Osteocyte (in vitro differentiated cells): ENCODE measurements at places on chromosomes 3 and 15.

DNA sequence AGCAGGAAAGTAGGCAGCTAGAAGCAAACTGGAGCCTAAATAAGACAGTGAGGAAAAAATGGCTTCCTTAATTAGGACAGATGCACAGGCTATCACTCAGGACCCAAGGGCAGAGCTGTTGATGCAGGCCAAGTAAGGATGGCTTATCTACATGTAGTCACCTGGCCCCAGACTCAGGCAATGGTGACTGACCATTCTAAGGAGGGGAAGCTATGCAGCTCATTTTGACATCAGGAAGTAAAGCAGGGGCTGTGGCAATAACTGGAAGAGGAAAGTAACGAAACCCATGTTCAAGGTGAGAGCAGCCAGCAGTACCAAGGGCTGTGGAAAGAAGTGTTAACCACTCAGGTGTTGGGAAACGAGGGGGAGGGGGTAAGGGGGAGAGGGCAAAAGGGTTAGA, 16.2 kb downstream of the ACAD11 start:
- H3K36me3 ChIP-seq = peaks cover 8% of the 10 kb centered on the region
- no peaks in the 10 kb centered on the region for H3K27me3 ChIP-seq
- no peak overlapping the region for H3K27ac ChIP-seq
- H3K4me3 ChIP-seq = no peak overlapping the region
- DNase-seq = no peak

- no peak overlapping the region for H3K27ac ChIP-seq
- H3K27me3 ChIP-seq = no peaks in the 10 kb centered on the region
- H3K4me3 ChIP-seq = no peak overlapping the region
- H3K4me1 ChIP-seq = peaks cover 6% of the 10 kb centered on the region
- no peak for DNase-seq
- H3K36me3 ChIP-seq = peaks cover 25% of the 10 kb centered on the region
These were observed 23.0 kb downstream of the HSPBAP1 start for GRCh38 chr3:122770521-122771202.

- peak; percentile 49 for DNase-seq
- H3K4me3 ChIP-seq = no peak overlapping the region
- H3K27me3 ChIP-seq = no peaks in the 10 kb centered on the region
- no peaks in the 10 kb centered on the region for H3K4me1 ChIP-seq
These were observed 43.5 kb downstream of the ACAD9 start for GRCh38 chr3:128922804-128923459.

DNA sequence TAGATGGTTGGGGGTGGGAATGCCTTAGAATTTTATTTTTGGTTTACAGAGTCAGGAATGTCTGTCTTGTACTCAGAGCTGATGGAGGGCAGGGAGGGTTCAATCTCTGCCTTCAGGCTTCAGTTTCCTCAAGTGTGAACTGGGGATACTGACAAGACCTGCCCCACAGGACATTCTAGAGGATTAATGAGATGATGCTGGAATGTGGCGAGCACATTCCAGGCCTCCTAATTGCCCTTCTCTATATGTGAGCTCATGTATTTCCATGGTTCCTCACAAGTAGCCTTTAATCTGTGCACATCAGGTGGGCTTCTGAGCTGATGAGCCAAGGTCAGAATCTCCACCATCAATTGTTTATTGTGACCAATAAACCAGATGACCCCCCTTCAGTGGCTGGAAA, 90.4 kb downstream of the CACNA2D3 start:
- H3K27ac ChIP-seq = no peak overlapping the region
- H3K4me1 ChIP-seq = no peaks in the 10 kb centered on the region
- no peak for DNase-seq
- H3K27me3 ChIP-seq = no peaks in the 10 kb centered on the region
- no peak overlapping the region for H3K4me3 ChIP-seq

DNA sequence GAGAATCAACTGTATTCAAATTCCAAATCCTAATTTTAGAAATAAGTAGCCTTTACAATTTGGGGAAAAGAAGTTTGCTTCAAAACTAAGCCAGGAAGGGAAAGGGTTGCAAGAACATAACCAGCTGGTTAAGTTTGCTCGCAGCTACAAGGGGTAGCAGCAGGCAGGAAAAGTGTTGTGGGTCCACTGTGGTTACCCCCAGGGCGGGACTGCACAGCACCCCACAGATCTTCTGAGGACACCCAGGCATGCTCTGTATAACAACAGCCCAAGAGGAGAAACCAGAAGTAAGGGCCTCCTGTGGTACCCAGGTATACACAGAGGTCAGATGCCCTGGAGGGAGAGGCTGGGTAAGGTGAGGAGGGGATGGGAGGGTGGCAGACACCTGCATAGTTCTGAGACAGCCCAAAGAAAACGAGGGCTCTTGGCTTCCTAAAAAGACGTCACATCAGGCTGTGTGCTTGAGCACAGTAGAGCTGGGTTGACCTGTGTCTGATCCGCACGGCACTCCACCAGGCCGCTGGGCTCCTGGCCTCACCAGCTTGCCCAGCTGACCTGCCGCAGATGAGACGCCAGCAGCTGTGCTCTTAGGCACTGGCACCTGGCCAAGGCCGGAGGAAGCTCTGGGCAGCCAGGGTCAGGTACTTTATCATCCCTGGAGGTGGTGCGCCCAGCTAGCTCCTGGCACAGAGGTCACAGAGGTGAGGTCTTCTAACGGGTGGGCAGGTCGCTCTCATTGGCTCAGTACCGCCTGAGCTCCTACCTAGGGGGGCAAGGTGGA, 81.8 kb upstream of the SNRPA1 start:
- no peaks in the 10 kb centered on the region for H3K4me1 ChIP-seq
- H3K4me3 ChIP-seq = no peak overlapping the region
- no peak for DNase-seq
- H3K27ac ChIP-seq = no peak overlapping the region
